GM04504 (cell line): ENCODE measurements at places on chromosomes 7 and 10.

- no peak for DNase-seq
Observed at GRCh38 chr10:29756451-29756850, 121.7 kb upstream of the SVIL start.

DNA sequence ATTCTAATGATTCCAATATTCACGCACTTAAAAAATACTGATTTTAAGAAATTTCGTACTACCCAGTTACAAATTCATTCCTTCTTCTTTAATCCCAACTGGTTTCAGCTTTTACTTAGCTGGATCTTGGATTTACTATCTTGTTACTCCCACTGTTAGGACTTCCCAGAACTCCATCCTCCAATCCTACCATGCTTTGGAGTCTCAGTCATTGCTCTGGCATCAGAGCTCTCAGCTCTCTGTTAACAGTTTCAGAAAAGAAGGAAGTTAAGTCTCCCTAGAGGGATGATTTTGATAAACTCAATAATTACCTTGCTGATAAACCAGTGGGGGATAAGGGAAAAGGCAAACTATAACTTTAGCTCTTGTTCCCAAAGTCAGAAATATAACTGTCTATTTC lies 9.5 kb downstream of the PPA1 start:
- no peak for DNase-seq

DNA sequence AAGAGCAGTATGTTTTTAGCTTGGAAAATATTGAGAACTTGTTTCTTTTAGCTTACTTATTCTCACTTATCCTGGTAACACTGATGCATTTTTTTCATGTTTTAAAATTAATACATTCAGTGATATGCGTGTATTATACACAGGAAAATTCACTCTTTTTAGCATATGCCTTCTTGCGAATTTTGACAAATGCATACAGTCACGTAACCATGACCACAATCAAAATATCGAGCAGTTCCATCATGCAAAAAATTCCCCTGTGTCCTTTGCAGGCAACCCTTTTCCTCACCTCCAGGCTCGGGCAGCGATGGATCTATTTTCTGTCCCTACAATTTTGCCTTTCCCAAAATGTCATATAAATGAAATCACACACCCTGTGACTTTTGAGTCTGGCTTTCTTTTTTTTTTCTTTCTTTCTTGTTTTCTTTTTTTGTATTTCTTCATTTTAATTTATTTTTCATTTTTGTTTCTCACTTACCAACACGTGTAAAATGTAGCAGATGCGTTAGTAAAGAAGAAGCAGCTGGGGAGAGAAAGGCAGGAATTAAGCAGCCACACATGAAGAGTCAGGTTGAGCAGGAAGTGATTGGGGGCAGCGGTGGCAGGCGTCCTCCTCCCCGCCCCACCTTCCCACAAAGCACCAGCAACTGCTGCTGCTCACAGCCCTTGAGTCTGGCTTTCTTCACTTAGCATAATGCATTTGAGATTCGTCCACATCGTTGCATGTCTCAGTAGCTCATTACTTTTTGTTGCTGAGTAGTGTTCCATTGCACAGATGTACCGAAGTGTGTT lies 29.9 kb downstream of the ADRB1 start:
- no peak for DNase-seq

DNA sequence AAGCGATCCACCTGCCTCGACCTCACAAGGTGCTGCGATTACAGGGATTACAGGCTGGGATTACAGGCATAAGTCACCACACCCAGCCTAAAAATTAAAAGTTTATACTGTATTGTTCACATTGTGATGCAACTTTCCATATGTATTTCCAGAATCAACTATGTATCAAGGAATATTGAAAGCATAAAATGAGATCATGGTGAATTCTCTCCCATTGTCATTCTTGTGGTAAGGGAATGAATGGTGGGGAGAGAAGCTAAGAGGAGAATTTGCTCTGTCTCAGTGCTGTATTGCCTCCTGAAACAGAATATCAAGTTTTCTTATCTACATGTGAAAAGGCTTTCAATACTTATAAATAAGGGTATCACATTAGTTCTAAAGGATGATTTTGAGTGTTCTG lies 81.7 kb downstream of the CD36 start:
- DNase-seq: no peak

DNA sequence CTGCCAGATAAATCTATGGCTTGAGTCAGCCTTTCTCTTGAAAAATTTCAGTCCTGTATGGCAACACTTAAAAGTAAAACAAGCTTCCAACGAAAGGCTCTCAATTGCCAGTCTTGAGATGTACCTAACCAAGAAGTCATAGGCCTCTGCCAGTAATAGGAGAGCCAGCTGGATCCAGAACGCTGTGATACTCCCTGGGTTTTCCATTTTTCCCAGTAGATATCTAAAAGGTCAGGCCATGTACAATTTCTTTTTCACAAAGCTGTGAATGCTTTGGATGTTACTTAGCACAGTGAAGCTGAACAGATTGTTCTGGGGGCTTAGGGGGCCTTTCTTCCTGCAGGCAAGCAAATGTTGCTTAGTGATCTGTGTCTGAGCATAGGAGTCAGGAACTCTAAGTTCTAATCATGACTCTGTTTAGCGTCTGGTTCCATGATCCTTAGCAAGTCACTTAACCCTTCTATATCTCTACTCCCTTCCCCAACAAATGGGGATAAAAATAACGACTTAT lies 86.5 kb downstream of the ARMH3 start:
- DNase-seq: no peak

DNA sequence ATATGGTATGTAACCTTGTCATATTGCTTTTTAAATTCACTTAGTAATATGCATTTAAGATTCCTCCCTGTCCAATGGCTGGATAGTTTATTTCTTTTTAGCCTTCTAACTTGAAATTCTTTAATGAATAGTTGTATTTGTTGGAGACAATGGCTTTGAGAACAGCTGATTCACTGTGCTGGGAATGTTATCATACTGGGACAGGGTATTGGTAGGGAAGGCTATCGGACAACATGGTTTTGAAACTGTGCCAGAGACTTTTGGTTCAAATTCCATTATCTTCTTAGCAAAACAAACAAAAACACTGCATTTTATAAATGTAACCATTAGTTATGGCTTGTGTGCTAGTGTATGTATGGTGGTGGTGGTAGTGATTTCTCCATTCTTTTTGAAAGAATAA lies 517.1 kb upstream of the ANKRD30A start:
- no peak for DNase-seq

GRCh38 chr7:391961-392524 lies 102.1 kb downstream of the FOXL3 start:
- no peak for DNase-seq

DNA sequence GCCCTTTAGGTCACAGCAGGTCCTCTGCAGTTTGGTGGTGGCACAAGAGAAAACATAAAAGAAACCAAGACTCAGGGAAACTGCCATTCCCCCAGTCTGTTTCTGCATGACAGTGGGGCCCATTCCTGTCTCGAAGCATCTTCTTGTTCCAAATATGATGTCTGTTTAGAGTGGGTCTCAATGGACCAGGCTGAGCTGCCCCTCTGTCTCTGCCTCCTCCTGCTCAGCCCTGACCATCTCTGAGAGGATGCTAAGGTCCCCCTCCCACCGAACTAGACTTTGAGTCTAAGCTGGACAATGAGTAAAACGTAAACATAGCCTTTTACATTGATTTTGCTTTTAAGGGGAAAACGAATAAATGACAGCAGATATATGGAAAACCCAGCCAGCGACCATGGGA lies 40.4 kb downstream of the CLEC2L start:
- no peak for DNase-seq
